Sigmoid colon (tissue), 7 donors: ENCODE measurements at places on chromosomes 5 and 9. TPM values are rescaled to one million over a fixed set of nuclear protein-coding genes. Genes with fewer than 3 reads are reported as not detected.

- DNase-seq: no peak
Measured at GRCh38 chr5:138182808-138183207, 3.9 kb downstream of the KIF20A start.

GRCh38 chr9:88224938-88225337 is 86.7 kb upstream of the SPATA31C2 start:
- no peak for DNase-seq

DNA sequence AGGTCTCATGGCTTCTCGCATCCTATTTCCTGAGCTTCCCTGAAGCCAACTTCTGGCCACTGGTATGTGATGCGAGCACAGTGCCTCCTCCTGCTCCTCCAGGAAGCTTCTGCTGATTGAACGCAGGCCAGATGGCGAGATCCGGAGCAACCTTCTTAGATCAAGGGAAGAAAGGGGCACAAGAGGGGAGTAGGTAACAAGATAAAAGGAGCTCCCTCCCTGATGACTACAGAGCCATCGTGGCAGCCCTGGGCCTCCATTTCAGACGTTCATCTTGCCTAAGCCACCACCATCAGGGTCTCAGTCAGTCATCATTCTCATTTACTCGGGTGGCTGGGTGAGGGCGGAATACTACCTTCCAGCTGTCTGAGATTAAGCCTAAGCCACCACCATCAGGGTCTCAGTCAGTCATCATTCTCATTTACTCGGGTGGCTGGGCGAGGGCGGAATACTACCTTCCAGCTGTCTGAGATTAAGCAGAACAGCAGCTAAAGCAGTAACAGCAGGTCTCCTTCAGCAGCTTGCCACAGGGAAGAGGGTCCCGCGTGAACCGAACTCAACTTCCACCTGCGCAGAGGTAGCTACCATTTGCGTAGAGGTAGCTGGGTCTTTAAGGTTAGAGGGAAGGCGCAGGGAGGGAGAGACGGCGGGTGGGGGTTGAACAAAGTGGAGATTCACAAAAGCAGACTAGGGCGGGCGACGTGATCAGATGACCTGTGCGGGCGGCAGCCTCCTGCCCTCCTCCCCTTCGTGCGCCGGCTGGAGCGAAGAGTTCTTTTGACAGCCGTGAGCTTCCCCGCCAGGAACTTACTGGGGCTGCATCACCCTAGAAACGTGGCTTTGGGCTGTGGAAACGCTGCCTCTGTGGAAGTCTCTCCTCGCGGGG is 27.9 kb upstream of the MGAT1 start:
- DNase-seq: peak; percentile 90

- DNase-seq: no peak
Measured at GRCh38 chr9:118882684-118883083, 486.6 kb downstream of the BRINP1 start.

DNA sequence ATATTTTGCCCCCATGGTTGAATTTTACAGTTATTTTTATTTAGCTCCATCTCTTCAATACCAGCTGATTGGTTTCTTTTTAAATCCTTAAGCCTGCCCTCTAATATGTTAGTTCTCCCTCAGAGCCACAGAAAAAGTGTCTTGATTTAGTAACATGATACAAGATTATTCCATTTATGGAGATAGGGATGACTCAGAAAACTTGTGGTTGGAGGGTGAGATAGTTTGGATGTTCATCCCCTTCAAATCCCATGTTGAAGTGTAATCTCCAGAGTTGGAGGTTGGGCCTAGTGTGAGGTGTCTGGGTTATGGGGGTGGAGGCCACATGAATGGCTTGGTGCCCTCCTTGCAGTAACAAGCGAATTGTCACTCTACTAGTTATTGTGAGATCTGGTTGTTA is 115.7 kb downstream of the FBXO38 start:
- DNase-seq: no peak

Gene GFM2
- 16.3 TPM for total RNA-seq
